ENCODE measurements at places on chromosomes 7 and 10. TPM values are rescaled to one million over a fixed set of nuclear protein-coding genes. Genes with fewer than 3 reads are reported as not detected.

Gene IL2RA
- total RNA-seq = 1,808 TPM

Gene TAC1
- 2.0 TPM for total RNA-seq

Gene CYTH3
- 1.2 TPM for total RNA-seq

Gene ARID5B
- total RNA-seq = 35.7 TPM

Gene STAMBPL1
- 47.2 TPM for total RNA-seq

Gene GHRHR
- not detected for total RNA-seq

Gene MXI1
- 12.2 TPM for total RNA-seq

Gene C10orf90
- not detected for total RNA-seq

Gene RBM20
- total RNA-seq = not detected

Gene SPDYE5
- total RNA-seq = not detected

Gene TMEM213
- total RNA-seq = not detected

Gene CNTNAP2
- not detected for total RNA-seq

Gene XRCC2
- 21.8 TPM for total RNA-seq

Gene DNAJC1
- 24.0 TPM for total RNA-seq

Gene TMEM243
- total RNA-seq = 41.8 TPM

Gene EPC1
- total RNA-seq = 35.3 TPM

Gene COX19
- 17.2 TPM for total RNA-seq

Gene C7orf57
- 0.11 TPM for total RNA-seq

Gene CCDC146
- total RNA-seq = 2.9 TPM

Gene LIPM
- not detected for total RNA-seq

Gene FAM237B
- total RNA-seq = not detected

Gene FAM185A
- 9.4 TPM for total RNA-seq

Gene MYH16
- total RNA-seq = not detected

Gene ITPRID1
- total RNA-seq = not detected

Gene ASL
- total RNA-seq = 48.0 TPM

Gene NEUROD6
- not detected for total RNA-seq

Gene TUBAL3
- total RNA-seq = not detected

Gene OPALIN
- total RNA-seq = not detected
